ENCODE measurements at places on chromosomes 1 and 21. TPM values are rescaled to one million over a fixed set of nuclear protein-coding genes. Genes with fewer than 3 reads are reported as not detected.

NBPF26 gene
- total RNA-seq, result 51.6 TPM

FABP3 gene
- total RNA-seq, result 260 TPM

KRTAP20-1 gene
- not detected for total RNA-seq

SELP gene
- 7.2 TPM for total RNA-seq

ANKRD45 gene
- total RNA-seq, result 0.72 TPM

ZBTB8A gene
- 13.3 TPM for total RNA-seq

HAO2 gene
- 0.21 TPM for total RNA-seq

UBE2U gene
- not detected for total RNA-seq

A3GALT2 gene
- not detected for total RNA-seq

KCNJ9 gene
- not detected for total RNA-seq

FAM110D gene
- total RNA-seq, result 1.5 TPM

EEIG2 gene
- 36.0 TPM for total RNA-seq

CD53 gene
- total RNA-seq, result 7.2 TPM

FCRL2 gene
- 0.10 TPM for total RNA-seq

POTED gene
- total RNA-seq, result not detected

VWA5B1 gene
- total RNA-seq, result 0.31 TPM

KIF17 gene
- 2.4 TPM for total RNA-seq

VANGL1 gene
- 8.4 TPM for total RNA-seq

RHBDL2 gene
- 1.6 TPM for total RNA-seq

FCRLB gene
- total RNA-seq, result 1.0 TPM

TSPAN2 gene
- 14.0 TPM for total RNA-seq

ROR1 gene
- total RNA-seq, result 13.6 TPM

FAM163A gene
- total RNA-seq, result 0.21 TPM

COL6A1 gene
- total RNA-seq, result 533 TPM

KRTAP19-4 gene
- total RNA-seq, result not detected

SPATA21 gene
- total RNA-seq, result not detected

NPHS2 gene
- not detected for total RNA-seq

ANGPTL3 gene
- total RNA-seq, result not detected

CTSE gene
- total RNA-seq, result 0.10 TPM

ADAMTS5 gene
- total RNA-seq, result 9.8 TPM

VPS72 gene
- total RNA-seq, result 29.2 TPM

FTCD gene
- 0.92 TPM for total RNA-seq

PTAFR gene
- 1.3 TPM for total RNA-seq

EFCAB7 gene
- total RNA-seq, result 17.7 TPM

GOLT1A gene
- not detected for total RNA-seq

GBP7 gene
- total RNA-seq, result not detected

RSPH1 gene
- 0.10 TPM for total RNA-seq

MYCL gene
- total RNA-seq, result 15.7 TPM

TFF2 gene
- not detected for total RNA-seq

HSPB7 gene
- 93.7 TPM for total RNA-seq
